ENCODE measurements at places on chromosomes 6 and 20. TPM values are rescaled to one million over a fixed set of nuclear protein-coding genes. Genes with fewer than 3 reads are reported as not detected.

SAMD5 gene
- 27.9 TPM for total RNA-seq

EYA2 gene
- total RNA-seq: 14.6 TPM

SOBP gene
- 17.2 TPM for total RNA-seq

SLC22A7 gene
- not detected for total RNA-seq

SLC32A1 gene
- 0.25 TPM for total RNA-seq

GRIK2 gene
- 23.5 TPM for total RNA-seq

GRCh38 chr20:37990571-37991151 lies 42.6 kb downstream of the TTI1 start:
- peaks cover 47% of the 10 kb centered on the region for H3K4me1 ChIP-seq
- H3K27me3 ChIP-seq: no peaks in the 10 kb centered on the region
- H3K36me3 ChIP-seq: no peaks in the 10 kb centered on the region
- peak; percentile 56 for DNase-seq

- DNase-seq: no peak
- H3K4me3 ChIP-seq: no peak overlapping the region
- H3K36me3 ChIP-seq: no peaks in the 10 kb centered on the region
- H3K27ac ChIP-seq: no peak overlapping the region
- no peaks in the 10 kb centered on the region for H3K27me3 ChIP-seq
- H3K4me1 ChIP-seq: no peaks in the 10 kb centered on the region
These were observed 98.8 kb downstream of the MYLK4 start for GRCh38 chr6:2651961-2652360.

DNA sequence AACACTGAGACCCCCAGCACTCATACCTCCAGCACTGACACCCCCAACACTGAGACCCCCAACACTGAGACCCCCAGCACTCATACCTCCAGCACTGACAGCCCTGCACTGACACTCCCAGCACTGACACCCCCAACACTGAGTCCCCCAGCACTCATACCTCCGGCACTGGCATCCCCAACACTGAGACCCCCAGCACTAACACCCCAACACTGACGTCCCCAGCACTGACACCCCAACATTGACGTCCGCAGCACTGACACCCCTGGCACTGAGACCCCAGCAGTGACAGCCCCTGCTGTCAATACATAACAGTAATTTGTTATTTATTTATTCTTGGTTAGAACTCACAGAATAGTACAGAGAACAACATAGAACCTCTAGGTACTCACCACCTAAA lies 58.0 kb downstream of the ERMARD start:
- H3K27me3 ChIP-seq: no peaks in the 10 kb centered on the region
- DNase-seq: no peak
- H3K4me1 ChIP-seq: no peaks in the 10 kb centered on the region
- H3K36me3 ChIP-seq: no peaks in the 10 kb centered on the region
- no peak overlapping the region for H3K4me3 ChIP-seq

GRCh38 chr20:38945012-38945411 lies 17.1 kb upstream of the DHX35 start:
- H3K27ac ChIP-seq: no peak overlapping the region
- H3K36me3 ChIP-seq: no peaks in the 10 kb centered on the region
- H3K4me3 ChIP-seq: no peak overlapping the region
- H3K4me1 ChIP-seq: no peaks in the 10 kb centered on the region

- no peaks in the 10 kb centered on the region for H3K27me3 ChIP-seq
- no peak overlapping the region for H3K27ac ChIP-seq
- H3K4me3 ChIP-seq: no peak overlapping the region
- H3K4me1 ChIP-seq: peaks cover 34% of the 10 kb centered on the region
- DNase-seq: no peak
- no peaks in the 10 kb centered on the region for H3K36me3 ChIP-seq
These were observed 6.3 kb upstream of the AP5S1 start for GRCh38 chr20:3813848-3814581.

- H3K4me3 ChIP-seq: no peak overlapping the region
- H3K27ac ChIP-seq: no peak overlapping the region
These were observed 4.4 kb downstream of the PNLDC1 start for GRCh38 chr6:159804504-159804903.

DNA sequence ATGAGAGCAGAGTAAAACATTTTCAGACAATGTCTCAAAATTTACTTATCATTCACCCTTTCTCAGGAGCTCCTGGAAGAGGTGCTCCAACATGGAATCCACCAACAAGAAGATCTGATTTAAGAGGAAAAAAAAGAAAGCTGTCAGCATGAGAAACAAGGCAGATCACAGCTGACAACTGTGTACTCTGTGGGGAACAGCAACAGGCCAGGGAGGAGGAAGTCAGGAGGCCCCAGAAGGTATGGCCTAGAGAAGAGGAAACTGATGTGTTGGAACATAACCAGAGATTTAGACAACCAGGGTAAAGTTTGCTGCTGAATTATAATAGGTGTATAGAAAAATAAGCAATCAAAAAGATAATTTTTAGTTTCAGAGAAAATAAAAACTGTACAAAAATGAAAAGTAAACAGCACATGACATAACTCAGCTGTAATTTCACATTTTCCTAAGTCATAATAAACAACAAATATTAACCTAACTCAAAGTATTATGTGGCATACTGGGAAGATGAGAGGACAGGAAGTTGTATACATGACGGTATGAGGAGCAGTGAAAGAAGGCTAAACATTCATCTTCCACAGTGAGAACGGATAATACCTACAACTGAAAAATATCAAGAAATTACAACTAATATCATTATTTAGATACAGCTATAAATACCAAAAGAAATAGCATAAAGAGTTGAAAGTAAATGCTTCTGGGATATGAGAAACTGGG lies 113.6 kb upstream of the EMILIN3 start:
- H3K36me3 ChIP-seq: no peaks in the 10 kb centered on the region
- no peak for DNase-seq
- peaks cover 9% of the 10 kb centered on the region for H3K4me1 ChIP-seq
- no peaks in the 10 kb centered on the region for H3K27me3 ChIP-seq

- no peak overlapping the region for H3K4me3 ChIP-seq
- H3K36me3 ChIP-seq: no peaks in the 10 kb centered on the region
- peak; percentile 41 for DNase-seq
- no peaks in the 10 kb centered on the region for H3K27me3 ChIP-seq
- peaks cover 16% of the 10 kb centered on the region for H3K4me1 ChIP-seq
- H3K27ac ChIP-seq: no peak overlapping the region
These were observed 4.5 kb downstream of the CPNE5 start for GRCh38 chr6:36834576-36835341.

GRCh38 chr6:50990750-50991446 lies 172.2 kb downstream of the TFAP2B start:
- no peaks in the 10 kb centered on the region for H3K4me1 ChIP-seq
- no peaks in the 10 kb centered on the region for H3K36me3 ChIP-seq
- DNase-seq: no peak
- no peak overlapping the region for H3K27ac ChIP-seq

- no peaks in the 10 kb centered on the region for H3K27me3 ChIP-seq
- H3K4me1 ChIP-seq: peaks cover 16% of the 10 kb centered on the region
- H3K27ac ChIP-seq: no peak overlapping the region
- no peak for DNase-seq
- H3K36me3 ChIP-seq: no peaks in the 10 kb centered on the region
These were observed 4.0 kb downstream of the LRRC73 start for GRCh38 chr6:43506171-43506570.

Data from testis (tissue), 5 donors.